ENCODE measurements at places on chromosomes 4 and X.

DNA sequence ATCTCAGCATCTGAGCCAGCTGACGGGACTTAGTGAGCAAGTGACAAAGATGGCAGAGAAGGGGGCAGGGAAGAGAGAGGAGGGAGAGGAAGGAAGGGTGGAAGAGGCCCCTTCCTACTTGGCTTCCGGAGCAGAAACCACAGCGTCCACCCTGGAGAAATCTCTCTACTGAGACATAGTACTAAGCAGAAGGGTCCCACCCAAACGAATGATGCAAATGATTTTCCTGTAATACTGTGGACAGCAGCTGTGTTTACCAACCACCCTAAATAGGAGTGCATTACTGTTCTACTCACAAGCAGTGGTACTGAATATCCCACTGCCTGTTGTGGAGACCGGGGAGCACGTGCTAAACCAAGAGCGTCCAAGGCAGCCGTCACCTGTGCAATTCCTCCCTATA lies 29.4 kb downstream of the DTHD1 start:
- DNase-seq = no peak

DNA sequence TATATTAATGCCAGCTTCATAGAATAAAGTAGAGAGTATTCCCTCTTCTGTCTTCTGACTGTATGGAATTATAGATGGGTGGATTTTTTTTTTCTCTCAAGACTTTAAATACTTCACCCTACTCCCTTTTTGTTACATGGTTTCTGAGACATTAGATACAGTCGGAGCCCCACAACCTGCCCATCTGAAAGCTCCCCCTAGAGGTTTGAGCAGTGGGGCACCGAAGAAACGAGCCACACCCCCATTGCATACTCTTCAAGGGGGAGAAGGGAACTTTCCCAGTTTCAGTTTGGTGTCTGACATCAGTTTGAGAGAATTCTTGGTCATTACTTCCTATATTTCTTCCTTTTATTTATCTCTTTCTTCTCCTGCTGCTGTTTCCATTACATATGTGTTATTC lies 437.6 kb upstream of the AGA start:
- no peak for DNase-seq

DNA sequence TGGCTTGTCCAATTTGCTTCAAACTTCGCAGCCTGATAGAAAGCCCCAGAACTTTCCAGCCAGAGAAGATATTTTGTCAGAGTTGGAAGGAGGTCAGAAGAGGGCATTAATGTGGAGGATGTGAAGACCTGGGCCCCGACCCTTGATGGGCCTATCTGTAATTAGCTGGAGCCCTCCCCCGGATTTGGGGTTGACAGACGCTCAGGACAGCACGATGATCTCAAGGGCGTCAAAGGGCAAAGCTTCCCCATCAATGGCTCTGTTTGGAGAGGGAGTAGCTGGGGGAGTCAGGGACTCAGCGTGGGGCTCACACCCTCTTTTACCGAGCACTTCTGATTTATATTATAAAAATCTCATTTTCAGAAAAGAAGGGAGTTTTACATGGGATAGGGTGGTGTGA lies 59.0 kb upstream of the PPP2R3B start:
- no peak for DNase-seq

- DNase-seq = no peak
Observed at GRCh38 chr4:8560265-8561047, 19.7 kb upstream of the GPR78 start.

Data from fibroblast of the aortic adventitia (primary cell).